ENCODE measurements at places on chromosomes 3 and 15.

DNA sequence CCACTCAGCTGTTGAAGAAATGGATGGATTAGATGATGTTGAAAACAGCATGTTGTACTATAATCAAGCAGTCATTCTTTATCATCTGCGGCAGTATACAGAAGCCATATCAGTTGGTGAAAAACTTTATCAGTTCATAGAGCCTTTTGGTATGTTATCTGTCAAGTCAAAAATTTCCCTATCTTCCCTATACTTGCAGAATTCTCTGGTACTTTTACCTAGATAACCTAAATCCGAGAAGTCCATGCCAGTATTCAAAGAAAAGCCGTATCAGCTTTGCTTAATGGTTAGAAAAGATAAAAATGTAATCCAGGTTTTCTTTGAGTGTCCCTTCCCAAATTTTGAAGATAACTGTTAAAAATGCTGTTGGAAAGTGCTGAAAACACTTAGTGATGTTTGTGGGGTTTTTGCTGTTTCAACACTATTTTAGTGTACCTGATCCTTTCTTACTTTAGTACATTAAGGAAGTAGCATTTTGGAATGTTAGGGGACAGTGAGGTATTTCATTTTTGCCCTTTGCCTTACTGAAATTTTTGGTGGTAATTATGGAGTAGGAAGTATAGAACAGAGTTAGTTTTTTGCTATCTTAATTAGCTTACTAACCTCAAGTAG is 23.8 kb downstream of the CNOT10 start:
- DNase-seq = no peak

- no peak for DNase-seq
Measured at GRCh38 chr3:52144796-52145735, 9.2 kb downstream of the POC1A start.

DNA sequence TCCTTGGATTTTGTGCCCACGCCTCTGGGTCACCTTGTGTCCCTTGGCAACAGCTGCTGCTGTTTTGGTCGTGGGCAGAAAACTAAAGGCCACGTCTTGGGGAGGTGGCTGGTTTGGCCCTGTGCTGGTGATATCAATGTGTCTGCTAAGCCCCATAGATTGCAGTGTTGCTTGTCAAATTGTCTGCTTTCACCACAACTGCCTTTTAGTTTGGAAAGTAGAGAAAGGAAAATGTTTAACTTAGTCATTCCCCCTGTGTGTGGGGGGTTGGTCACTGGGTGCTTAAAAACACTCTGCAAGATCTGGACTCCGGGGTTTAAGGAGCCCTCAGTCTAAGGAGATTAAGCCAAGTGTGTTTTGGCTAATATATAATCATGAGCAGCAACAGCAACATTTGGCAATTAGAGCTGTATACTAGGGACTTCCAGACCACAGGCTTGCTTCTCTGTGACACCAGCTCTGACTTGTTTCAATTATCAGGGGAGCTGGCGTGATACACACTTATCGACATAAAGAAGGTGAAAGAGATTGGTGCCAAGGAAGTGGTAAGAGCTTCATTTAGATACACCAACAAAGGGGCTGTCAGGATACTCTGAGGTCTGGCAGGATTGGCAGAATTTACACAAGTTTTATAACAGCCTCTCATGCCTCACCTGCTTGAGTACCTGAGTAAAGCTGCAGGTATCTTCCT is 3.5 kb downstream of the SMAD3 start:
- peak; percentile 22 for DNase-seq

- no peak for DNase-seq
Measured at GRCh38 chr3:70631716-70632307, 319.4 kb upstream of the MDFIC2 start.

DNA sequence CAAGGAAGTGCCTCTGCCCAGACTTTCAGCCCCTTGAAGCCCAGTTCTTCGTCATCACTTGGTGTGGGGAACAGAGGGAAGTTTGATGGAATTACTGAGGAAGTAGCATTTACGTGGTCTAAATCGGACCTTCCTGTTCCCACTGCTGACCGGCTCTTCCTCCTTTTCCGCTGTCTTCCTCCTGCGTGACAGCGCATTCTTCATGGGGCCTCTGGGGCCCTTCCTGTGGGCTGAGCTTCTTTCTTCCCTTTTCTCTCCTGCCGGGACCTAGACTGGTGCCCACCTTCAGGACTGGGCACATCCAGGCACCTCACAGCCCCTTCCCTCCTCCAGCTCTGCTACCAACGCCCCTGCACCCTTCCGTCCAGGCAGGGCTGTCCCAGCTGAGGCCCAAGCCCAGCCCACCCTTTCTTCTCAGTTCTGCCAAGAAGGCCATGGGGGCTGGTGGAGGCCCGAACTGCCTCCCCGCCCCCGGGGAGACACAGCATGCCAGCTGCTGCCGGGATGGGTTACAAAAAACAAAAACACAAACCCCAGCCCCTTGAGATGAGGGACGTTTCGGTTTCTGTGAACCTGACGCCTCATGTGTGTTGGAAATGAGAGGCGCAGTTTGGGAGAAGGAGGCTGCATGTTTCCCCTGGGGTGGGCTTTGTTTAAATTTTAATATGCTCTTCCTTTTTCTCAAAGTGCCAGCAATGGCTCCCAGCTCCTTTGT is 19.1 kb downstream of the ZNF710 start:
- no peak for DNase-seq
